ENCODE measurements at places on chromosomes 16 and 17.

DNA sequence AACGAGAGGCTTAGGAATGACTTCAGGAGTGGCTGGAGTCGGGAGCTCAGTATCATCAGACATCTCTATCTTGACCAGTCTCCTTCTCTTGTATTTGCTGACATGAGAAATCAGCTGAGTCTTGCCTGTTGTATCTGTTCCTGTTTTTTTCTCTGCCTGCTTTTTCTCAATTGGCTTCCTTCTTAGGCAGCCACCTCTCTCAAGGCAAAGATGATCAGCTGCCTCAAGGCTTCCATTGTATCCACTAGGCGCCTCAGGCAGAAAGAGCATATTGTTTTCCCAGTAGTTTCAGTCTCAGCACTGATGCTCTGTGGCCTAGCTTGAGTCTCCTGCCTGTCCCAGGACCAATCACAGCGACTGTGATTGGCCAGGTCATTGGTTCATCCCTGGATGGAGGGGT, 306.2 kb downstream of the CPPED1 start:
- DNase-seq = no peak

- DNase-seq = no peak
These were observed 17.2 kb downstream of the CHCT1 start for GRCh38 chr17:60439501-60439900.

- no peak for DNase-seq
These were observed 5.8 kb downstream of the DEXI start for GRCh38 chr16:10936272-10936984.

DNA sequence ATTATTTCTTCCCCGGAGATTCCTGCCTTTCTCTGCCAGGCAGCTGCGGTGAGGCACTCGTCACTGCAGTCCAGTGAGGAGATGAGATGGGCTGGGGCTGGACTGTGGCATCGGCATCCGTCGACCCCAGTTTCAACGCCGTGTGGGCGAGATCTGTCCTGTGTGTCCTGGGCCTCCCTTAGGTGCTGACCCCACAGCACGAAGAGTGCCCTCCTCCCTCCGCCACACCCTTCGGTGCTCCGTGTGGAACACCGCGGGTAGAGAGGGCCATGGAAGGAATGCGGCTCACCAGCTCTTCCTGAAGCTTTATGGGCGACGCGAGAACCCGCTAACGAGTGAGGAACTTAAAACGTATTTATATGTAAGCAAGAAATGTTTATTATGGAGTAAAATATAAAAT, 17.6 kb downstream of the ACSF3 start:
- no peak for DNase-seq

GRCh38 chr16:89723279-89724250, 2.2 kb downstream of the ZNF276 start:
- DNase-seq = peak; percentile 57

GRCh38 chr17:16929757-16930520, 42.0 kb downstream of the TNFRSF13B start:
- DNase-seq = no peak
